ENCODE measurements at places on chromosomes 7 and 10.

- no peak for DNase-seq
Observed at GRCh38 chr7:156038345-156038744, 226.1 kb upstream of the SHH start.

DNA sequence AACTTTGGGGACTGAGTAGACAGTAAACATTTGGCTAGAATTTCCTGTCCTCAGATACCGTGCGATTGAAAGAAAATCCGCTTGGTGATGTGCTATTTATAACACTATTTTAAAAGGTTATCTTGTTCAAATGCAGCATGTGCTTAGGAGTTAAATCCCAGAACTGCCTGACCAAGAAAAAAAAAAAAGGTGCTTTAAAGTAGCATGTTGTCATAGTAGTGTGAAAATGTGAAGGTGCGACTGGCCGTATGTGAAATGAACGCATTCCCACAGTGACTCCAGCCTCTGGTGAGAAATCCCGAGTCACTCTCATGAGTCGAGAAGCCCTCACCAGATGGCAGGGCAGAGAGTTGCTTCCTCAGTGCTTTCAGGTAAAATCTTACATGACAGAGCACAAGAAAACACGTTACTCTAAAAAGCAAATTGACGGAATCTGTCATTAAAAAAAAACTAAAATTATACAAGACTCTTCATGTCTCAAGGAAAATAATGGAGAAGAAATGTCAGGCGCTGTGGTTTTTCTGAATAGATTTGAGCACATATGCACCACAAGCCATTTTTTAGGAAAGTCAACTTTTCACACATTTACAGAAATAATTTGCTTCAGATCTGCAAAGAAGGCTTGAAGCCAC lies 18.4 kb upstream of the KLF6 start:
- no peak for DNase-seq

DNA sequence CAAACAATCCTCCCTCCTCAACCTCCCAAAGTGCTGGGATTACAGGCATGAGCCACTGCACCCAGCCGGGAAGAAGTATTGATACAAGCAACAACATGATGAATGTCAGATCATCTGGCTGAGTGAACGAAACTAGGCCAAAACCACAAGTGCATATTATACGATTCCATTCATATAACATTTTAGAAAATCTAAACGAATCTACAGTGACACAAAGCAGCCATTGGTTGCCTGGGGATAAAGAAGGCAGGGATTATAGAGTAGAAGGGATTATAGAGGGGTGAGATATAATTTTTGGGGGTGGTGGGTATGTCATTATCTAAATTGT lies 11.5 kb upstream of the RHBDD2 start:
- DNase-seq: no peak

DNA sequence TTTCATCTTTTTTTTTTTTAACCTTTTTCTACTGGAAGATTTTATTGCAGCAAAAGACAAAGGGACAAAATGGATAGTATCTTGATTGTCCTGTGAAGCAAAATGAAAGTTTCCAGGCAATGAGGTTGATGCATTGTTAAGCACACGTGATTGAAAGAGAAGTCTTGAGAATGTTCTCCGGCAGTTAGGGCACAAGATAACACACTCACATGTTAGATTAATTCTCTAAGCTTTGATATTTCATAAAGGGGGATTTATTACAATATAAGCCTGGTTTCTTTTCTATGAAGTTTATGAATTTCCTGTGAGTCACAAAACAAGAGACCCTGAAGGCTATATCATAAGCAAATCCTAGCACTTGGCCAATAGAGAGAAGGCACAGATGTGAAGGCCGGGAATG lies 93.4 kb upstream of the ARMC3 start:
- no peak for DNase-seq

DNA sequence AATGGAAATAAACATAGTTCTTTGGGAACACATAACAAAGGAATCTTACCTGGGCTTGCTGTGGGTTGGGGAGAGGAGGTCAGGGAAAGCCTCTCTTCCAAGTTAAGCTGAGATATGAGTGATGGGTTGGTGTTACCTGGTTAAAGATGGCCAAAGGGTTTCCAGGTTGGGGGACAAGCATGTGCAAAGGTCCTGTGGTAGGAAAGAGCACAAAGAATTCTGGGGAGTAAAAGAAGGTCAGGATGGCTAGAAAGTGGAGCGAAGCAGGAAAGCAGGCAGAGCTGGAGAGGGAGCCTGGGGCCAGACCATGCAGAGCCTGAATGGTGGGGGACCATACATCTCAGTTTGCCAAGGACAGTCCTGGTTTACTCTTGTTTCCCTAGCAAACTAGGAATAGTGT lies 133.2 kb downstream of the CFAP58 start:
- DNase-seq: no peak

GRCh38 chr7:55085511-55086412 lies 66.9 kb downstream of the EGFR start:
- no peak for DNase-seq

DNA sequence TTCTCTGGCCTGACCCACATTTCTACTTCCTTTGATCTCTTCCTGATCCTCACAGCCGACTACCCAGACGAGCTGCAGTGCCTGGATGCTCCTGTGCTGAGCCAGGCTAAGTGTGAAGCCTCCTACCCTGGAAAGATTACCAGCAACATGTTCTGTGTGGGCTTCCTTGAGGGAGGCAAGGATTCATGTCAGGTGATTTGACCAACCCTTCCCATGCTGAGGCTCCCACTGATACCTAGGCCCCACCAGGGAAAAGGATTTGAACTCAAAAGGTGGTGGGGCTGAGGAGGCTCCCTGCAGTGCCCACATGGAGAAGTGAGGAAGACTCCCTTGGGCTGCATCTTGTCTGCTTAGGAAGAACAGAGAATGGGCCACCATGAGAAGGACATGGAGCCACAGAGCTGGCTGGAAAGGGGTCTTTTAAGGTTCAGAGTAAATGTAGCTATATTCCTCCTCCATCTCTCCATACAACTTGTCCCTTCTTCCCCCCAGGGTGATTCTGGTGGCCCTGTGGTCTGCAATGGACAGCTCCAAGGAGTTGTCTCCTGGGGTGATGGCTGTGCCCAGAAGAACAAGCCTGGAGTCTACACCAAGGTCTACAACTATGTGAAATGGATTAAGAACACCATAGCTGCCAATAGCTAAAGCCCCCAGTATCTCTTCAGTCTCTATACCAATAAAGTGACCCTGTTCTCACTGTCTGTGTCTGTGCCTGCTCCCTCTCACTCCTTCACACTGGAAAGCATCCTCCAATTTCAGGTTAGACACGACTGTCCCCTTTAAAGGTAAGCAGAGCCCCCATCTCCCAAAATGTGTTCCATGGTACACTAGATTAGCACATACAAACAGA lies 3.3 kb downstream of the PRSS1 start:
- no peak for DNase-seq

- DNase-seq: no peak
Observed at GRCh38 chr10:63013755-63014154, 119.4 kb upstream of the NRBF2 start.

- DNase-seq: no peak
Observed at GRCh38 chr7:50317221-50317678, 12.7 kb downstream of the IKZF1 start.

DNA sequence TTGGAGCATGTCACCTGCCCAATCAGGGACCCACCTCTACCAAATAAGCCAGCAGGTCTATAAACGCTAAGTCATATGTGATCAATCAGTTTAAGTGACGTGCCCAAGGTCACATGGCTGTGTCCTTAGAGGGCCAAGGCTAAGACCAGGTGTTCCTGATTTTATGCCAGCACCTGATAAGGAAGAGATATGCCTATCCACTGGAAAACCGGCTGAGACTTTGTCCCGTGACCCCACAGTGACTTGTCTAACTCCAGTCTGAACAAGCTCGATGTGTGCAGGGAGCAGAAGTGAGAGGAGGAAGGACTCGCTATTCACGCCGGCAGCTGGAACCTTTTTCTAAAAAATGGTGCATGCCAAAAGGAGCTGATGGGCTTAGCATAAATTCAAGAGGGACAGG lies 57.0 kb downstream of the PRKAG2 start:
- no peak for DNase-seq

Measured in NCI-H1436 (cell line).